Epithelial cell of proximal tubule (primary cell): ENCODE measurements at places on chromosomes 6 and 20. TPM values are rescaled to one million over a fixed set of nuclear protein-coding genes. Genes with fewer than 3 reads are reported as not detected.

DNA sequence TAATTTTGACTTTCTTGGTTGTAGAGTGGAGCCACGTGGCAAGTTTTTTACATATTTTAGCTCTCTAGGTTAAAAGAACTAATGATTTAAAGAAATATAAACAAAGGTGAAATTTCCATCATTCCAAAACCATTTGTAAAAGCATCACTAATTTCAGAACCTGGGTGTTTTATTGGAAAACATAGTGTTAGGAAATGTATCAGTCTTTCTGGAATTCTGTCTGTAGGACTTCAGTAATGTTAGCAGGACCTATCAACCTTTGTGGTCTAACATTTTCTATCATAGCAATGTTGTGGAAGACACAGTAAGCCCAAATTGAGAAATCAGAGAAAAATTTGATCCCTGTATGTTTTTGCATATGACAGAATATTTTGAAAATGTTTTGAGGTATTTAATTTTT, 28.3 kb downstream of the L3MBTL3 start:
- DNase-seq: no peak

GRCh38 chr6:6581054-6581453, 7.5 kb upstream of the LY86 start:
- no peak for DNase-seq

GRCh38 chr6:19415605-19416326, 421.4 kb upstream of the ID4 start:
- no peak for DNase-seq

GRCh38 chr6:89368999-89369398, 16.5 kb upstream of the UBE2J1 start:
- no peak for DNase-seq

GRCh38 chr6:36936824-36937223, 17.7 kb upstream of the PI16 start:
- DNase-seq: no peak

- no peak for DNase-seq
Observed at GRCh38 chr6:116763906-116764628, 1.5 kb downstream of the FAM162B start.

DNA sequence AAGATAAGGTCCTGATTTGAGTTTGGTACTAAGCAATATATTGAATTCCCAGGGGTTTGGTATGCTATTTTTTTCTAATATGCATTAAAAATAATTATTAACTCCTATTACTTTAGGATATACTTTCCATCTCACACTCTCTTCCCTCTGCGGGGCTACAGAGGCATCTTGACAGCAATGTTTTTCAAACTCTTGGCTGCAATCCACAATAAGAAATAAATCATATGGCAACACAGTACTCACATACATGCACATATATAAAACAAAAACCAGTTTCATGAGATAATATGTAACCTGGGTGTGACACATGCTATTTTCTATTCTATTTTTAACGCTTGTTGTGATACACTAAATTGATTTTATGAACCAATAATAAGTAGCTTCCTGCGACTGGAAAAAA, 189.5 kb downstream of the UNC5CL start:
- no peak for DNase-seq

DNA sequence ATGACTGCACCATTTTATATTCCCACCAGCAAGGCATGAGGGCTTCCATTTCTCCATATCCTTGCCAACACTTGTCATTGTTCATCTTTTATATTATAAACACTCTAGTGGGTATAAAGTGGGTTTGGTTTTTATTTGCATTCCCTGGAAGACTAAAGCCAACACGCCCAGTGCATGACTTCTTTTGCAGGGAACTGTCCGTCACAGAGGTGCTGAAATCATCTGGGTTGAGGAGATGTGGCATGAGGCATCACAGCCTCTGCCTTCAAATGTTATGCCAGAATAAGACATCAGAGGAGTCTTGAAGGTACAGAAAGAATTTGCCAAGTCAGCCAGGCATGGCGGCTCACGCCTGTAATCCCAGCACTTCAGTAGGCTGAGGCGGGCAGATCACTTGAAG, 29.9 kb upstream of the FAM210B start:
- no peak for DNase-seq

DNA sequence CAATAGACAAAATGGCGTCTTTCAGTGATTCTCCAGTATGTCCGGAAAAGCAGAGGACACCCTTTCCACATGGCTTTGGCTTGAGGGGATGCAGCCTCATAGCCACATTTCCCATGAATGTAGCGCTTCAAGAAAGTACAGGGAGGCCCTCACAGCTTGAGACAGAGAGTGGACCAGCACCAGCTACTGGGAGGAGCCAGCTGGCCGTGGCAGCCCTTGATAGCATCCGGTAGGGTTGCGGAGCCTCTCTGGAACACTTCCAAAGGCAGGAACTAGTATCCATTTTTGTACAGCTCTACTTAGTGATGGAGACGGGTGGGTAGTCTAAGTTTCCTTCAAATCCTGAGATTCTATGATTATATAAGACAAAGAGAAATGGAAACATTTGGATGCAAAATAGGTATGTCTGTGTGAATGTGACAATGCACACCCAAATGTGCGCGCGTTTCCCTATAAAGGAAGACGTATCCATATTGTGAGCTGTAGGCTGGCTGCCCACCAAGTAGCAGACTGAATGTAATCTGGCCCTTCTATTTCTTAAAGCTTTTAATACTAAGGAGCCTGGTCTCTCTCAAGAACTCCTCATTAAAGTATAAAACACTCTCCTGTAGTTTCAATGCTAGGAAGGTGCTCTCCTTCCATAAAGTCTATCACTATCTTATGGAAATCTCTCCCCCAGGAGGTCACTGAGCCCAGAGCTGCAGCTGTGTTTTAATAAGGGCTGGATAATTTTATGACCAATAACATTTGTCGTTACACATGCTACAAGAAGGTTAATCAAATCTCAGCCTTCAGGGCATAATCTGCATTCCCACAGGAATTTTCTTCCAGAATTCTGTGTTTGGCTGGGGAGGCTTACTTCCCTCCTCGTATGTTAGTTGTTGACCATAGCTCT, 74.0 kb downstream of the SOBP start:
- DNase-seq: no peak

DNA sequence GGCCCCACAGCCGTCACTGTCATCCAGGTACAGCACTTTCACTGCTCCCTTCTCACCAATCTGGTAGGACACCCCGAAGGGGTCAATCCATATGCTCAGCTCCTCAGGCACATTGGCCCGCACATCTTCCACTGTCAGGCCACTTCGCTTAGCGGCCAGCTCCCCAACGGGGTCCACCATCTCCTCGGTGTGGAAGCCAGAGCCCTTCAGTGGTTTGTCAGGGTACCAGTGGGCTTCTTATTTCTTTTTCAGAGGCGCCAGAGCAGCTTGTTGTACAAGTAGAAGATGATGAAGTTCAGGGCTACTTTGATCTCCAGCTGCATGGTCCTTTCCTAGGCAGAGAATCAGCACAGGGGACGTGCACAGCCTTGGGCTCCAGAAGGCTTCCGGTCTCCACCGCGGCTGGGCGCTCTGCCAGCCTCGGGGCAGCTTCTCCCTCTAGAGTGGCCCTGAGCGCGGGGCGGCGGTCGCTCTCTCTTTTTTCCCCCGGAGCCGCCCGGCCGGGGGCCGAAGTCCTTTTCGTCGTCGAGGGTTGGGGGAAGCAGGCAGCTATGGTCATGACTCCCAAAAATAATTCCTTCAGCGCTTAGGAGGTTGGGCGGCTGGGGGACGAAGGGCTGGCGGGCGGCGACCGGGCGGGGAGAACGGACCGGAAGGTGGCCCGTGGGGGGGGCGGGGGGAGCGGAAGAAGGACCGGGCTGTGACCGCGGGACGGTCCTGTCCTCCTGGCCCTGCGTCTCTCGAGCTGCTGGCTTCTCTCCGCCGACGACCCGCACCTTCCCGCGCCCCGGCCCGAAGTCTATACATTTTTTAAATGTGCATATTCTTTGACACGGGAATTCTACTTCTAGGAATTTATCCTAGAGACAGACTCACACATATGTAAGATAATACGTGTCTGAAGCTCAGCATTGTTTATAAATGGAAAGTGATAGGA, 6.5 kb upstream of the ZSCAN9 start:
- no peak for DNase-seq

DNA sequence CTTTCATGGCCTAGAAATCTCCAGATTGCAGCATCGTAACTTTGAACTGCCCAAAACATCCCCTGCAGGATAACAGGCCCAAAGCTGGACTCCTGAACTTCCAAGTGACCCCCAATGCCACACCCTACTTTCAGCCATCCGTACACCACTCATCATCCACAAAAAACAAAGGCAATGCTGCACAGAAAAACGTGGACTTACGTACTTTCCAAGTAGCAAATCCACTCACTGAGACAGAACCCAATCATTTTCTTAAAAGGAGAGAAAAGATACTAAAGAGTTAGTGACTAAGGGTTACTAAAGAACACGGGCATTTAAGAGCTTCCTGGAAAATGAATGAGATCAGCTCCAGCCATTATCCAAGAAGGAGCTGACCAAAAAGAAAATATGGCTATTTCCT, 211.0 kb downstream of the WDR27 start:
- DNase-seq: no peak

- DNase-seq: no peak
Observed at GRCh38 chr20:6956056-6956455, 188.6 kb downstream of the BMP2 start.

DNA sequence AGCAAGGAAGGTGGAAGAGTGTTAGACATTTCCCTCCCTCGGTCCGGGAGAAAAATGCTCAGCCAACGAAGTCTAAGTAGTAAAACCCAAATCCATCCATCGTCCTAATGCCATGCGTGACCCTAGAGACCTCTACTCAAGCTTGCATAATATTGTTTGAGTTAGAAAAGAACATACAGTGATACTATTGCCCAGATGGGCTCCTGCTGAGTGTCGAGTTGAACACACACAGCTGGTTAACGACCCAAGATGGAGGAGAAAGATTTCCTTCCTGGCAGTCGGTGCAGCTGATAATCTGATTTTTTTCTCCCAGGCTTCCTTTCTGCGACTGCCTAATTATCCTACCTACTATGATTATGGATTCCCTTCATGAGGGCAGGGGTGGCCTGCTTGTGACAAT, 164.4 kb upstream of the KCNG1 start:
- no peak for DNase-seq

GRCh38 chr20:46376196-46376785, 30.1 kb downstream of the ELMO2 start:
- DNase-seq: no peak

- DNase-seq: no peak
Observed at GRCh38 chr20:32718749-32719348, 24.4 kb downstream of the COMMD7 start.

GRCh38 chr20:6074145-6074561, 20.3 kb upstream of the LRRN4 start:
- no peak for DNase-seq

DNA sequence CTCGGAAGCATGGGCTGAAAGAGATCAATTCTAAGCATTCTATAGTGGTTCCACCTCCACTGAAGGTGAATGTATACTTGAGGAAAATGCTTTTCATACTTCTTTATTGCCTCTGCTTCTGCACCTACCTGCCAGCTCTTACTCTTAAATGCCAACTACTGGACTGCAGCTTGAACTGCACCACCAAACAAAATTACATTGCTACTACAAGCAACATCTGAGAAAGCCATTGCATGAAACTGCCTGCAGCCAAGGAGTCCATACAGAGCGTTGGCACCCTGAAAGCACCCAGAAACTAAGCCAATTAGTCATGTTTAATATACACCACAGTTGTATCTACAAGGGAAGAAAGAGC, 440.9 kb downstream of the BTBD3 start:
- DNase-seq: no peak

GRCh38 chr6:80356000-80356399, 249.5 kb downstream of the BCKDHB start:
- no peak for DNase-seq

DNA sequence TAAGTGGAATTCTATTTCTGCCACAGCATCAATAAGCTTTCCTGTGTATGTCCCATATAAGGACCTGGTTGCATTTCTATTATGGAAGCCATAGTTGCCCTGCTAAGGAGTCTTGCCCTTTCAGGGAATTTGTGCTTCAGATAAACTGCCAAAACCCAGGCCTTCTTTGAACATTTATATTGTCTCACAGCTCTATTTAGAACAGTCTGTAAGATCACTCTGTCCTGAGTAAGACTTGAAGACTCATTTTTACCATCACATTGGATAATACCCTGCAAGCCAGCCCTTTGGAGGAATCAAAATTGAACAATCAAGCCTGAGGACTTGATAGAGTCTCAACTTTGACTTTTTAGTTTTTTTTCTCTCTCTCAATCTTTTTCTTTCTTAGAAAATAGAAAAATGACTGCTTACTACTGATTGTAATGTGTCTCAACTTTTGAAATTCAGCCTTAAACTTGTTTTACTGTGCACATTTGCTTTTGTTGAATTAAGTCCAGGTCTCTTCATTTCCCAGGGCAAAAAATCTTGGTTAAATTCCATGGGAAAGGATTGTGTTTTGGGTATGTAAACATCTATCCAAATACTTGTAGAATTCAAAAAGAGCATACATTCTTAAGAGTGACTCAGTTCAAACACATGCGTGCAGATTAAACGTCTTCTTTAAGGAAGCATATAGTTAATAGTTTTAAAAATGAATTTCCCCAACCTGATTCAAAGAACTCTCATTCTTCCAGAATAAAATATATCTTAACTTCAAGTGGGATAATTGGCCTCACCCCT, 91.2 kb downstream of the PLCB1 start:
- DNase-seq: no peak

GRCh38 chr6:89644864-89645263, 6.3 kb upstream of the LYRM2 start:
- DNase-seq: no peak

DNA sequence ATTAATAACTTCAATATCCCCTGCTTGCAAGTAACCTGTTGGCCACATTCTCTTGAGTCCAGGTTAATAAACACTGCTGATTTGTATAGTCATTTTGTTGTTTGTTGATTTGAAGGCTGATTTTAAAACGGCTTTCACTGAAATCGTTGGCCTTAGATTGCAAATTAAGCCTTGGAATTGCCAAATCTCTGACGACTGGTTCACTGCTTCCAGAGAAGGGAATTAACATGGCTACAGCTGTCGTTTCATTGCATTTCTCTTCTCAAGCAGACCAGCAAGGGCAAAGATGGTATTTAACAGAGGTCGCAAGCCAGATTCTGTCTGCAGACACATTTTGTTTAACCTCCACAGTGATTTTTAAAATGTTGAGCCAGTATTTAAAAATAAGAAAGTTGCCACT, 470.9 kb downstream of the TFAP2A start:
- DNase-seq: no peak

DNA sequence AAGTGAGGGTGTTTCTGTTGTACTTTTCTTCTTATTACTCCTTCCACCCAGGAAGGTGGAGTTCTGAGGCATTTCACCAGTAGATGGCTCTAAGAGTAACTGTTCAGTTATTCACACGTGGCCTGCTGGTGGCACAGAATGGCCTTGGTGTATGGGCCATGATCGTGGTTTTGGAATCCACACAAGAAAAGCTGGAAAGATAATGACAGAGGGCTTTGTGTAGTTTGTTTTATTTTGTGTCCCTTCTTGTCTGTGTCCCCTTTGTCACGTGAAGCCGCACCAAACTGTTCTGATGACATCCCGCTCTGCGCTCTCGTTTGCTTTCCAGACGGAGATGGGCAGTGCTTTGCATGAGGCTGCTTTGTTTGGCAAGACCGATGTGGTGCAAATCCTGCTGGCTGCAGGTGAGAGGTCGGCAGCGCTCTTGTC, 93.4 kb downstream of the ANKS1A start:
- DNase-seq: no peak

Gene CCDC170
- total RNA-seq: 0.06 and 0.07 TPM in 2 replicates

Gene PAX1
- not detected in 2 replicates for total RNA-seq

Gene PREX1
- 4.7 and 9.4 TPM in 2 replicates for total RNA-seq

Gene NRSN1
- total RNA-seq: not detected in 2 replicates

Gene BNIP5
- under 0.01 TPM in 1 of 2 replicates, not detected in the other for total RNA-seq

Gene SLC17A3
- not detected in 2 replicates for total RNA-seq

Gene SLC17A9
- 17.4 and 19.5 TPM in 2 replicates for total RNA-seq

Gene RPP21
- total RNA-seq: 85.1 and 99.0 TPM in 2 replicates

Gene BTNL2
- total RNA-seq: 0.63 TPM in 1 of 2 replicates, not detected in the other

Gene NMBR
- not detected in 2 replicates for total RNA-seq
